PC-9 (cell line): ENCODE measurements at places on chromosomes 5 and 9. TPM values are rescaled to one million over a fixed set of nuclear protein-coding genes. Genes with fewer than 3 reads are reported as not detected.

GRCh38 chr9:129987047-129987446 is 55.9 kb downstream of the FNBP1 start:
- no peak for DNase-seq

- DNase-seq, result no peak
These were observed 90.3 kb upstream of the PTPN3 start for GRCh38 chr9:109588415-109588814.

DNA sequence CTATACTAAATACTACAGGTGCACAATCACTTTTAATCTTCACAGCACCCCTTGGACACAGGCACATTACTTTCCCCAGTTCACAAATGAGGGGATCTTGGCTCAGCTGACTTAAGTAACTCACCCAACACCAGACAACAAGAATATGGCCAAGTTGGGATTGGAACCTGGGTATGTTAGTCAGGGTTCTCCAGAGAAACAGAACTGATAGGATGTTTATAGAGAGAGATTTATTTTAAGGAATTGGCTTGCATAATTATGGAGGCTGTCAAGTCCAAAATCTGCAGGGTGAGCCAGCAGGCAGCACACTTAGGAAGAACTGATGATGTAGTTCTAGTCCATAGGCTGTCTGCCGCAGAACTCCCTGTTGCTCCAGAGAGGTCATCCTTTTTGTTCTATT is 312.9 kb downstream of the MAN2A1 start:
- DNase-seq, result no peak

ABCA1 gene
- 22.4 and 38.3 TPM in 2 replicates for total RNA-seq

PCDHB2 gene
- 2.8 and 4.0 TPM in 2 replicates for total RNA-seq
